ENCODE measurements at places on chromosomes 4 and X.

GRCh38 chr4:10092481-10093270 lies 23.9 kb downstream of the WDR1 start:
- DNase-seq: no peak

GRCh38 chrX:27276751-27277150 lies 186.4 kb downstream of the PPP4R3C start:
- DNase-seq: no peak

GRCh38 chr4:98502031-98502430 lies 156.4 kb downstream of the TSPAN5 start:
- no peak for DNase-seq

DNA sequence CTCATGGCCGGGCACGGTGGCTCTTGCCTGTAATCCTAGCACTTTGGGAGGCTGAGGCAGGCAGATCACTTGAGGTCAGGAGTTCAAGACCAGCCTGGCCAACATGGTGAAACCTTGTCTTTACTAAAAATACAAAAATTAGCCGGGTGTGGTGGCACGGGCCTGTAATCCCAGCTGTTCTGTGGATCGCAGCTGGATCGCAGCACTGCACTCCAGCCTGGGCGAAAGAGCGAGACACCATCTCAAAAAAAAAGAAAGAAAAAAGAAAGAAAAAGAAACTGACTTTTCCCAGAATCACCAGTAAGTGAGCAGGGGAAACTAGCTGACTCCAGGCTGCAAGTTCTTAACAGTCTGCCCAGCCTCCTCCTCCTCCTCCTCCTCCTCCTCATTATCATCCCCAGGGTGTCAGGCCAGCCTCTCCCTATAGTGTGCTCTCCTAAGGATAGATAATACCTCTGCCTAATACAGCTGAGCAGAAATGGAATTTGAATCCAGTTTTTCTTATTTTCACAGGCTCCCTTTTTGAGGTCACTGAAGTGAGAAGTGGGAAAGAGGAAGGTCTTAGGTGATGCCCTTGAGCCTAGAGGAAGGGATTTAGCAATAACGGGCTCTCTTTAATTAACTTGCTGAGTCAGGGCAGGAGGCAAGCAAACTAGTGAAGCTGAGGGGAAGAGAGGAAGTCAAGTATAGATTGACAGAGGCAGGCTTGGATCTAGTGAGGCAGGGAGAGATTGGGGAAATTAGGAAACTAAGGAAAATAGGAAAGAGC lies 11.8 kb upstream of the ELF2 start:
- no peak for DNase-seq

- DNase-seq: no peak
These were observed 525.5 kb upstream of the BOD1L1 start for GRCh38 chr4:14152834-14153519.

DNA sequence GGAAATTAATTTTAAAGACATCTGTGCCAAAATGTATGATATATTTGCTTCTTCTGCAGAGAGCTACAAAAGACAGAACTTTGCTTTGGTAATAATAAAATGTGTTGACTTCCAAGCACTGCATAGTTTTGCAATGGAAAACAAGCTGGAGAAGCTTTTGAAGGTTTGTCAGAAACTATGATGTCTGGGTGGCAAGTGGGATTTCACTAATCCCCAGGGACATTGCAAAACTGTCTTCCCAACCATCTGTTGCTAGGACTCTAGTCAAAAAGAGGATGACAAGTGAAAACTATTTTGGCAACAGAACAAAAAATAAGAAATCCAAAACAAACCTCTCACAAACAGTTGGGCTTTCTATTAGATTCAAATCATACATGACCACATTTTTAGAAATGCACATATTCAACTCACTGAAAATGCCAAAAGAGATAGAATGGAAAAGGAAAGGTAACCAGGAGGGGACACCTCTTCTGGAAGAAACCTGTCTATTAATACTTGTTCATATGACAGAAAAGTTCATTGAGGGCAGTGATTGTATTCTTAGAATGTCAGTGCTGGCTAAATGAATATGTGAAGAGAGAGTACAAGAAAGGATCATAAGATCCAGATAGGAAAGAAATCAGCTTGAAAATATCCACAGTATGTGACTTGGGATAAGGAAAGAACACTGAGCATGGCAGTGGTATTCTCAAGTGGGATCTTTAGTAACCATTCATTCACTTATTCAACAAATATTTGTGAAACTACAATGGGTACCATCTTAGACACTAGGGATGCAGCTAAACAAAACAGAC lies 228.0 kb downstream of the RASL11B start:
- no peak for DNase-seq

GRCh38 chr4:96293806-96294205 lies 453.9 kb downstream of the PDHA2 start:
- no peak for DNase-seq

DNA sequence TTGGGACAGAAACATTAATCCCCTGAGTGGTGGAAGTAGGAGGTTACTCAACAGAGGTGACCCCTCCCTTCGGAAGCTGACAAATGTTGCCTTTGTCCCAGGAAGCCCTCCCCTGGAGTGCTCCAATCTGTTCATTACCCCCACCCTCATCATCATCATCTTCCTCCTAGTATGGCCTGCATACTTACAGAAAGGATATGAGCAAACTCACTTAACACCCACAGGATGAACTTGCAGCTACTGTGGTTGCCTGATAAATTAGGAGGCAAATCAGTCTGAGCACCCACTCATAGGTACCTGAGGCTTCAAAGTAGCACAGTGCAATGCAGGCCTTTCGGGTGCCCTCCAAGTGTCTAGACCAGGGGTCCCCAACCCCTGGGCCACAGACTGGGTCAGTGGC lies 236.7 kb upstream of the GATB start:
- no peak for DNase-seq

- DNase-seq: no peak
These were observed 1.1 kb downstream of the GAB1 start for GRCh38 chr4:143337600-143338287.

GRCh38 chr4:169715826-169716225 lies 41.9 kb downstream of the HPF1 start:
- DNase-seq: no peak

Measured in Karpas-422 (cell line).